ENCODE measurements at places on chromosomes 3 and 15.

DNA sequence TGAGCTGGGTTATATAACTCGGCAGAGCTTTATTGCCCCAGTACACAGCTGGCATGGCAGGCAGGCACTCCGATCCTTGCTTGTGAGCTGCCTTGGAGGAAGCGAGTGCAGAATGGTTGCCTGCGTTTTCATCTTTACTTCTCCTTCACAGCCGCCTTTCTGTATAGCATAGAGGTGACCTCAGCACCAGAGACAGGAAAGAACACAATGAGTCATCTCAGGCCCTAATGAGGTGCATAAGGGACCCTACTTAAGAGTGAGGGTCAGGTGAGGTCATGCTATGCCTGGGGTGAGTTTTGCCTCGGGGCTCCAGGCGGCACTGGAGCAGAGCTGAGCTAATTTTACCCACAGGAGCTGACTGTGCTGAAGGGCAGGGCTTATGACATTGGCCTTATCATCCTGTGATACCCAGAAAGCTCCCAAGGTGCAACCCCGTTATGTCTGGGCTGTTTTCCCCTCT lies 43.5 kb downstream of the LPP start:
- no peak for DNase-seq

GRCh38 chr3:176479248-176479647 lies 718.0 kb downstream of the TBL1XR1 start:
- no peak for DNase-seq

GRCh38 chr15:57873564-57874209 lies 167.2 kb downstream of the POLR2M start:
- no peak for DNase-seq

DNA sequence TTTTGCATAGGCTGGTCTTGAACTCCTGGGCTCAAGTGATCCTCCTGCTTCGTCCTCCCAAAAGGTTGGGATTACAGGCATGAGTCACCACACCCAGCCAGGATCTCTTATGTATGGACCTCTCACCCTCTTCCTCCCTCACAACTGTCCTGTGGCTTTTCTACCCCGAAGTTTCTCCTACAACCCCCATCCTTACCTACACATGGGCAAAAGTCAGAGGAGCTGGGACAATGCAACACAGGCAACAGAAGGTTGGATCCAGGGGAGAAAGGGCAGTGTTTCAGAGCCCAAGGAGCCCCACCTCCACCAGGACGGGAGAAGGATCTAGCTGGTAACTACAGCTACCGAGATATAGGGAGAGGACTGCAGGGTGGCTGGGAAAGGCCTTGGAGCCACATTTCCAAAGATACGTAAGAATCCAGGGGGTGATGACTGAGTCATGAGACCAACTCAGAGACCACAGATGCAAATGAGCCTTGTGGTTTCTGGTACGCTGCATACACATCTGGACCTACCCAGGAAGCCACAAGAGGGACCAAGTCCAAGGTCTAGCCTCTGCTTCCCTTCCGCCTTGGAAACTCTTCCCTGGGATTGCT lies 13.6 kb downstream of the IGDCC4 start:
- DNase-seq: no peak

DNA sequence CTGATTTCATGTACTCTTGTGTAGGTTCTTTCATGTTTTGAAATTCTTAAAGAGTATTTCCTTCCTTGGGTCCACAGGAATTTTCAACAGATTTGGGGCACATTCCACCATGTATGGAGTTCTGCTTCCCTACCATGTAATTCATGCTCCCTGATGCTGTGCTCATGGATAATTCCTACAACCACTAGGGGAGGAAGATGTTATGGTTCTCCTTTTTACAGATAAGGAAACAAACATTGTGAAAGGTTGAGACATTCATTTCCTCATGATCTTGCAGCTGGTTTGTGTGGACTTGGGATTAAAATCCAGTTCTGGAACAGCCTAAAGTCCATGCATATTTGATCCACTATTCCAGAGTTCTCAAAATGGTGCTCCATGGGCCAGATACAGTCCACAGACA lies 174.9 kb upstream of the FRMD4B start:
- no peak for DNase-seq

DNA sequence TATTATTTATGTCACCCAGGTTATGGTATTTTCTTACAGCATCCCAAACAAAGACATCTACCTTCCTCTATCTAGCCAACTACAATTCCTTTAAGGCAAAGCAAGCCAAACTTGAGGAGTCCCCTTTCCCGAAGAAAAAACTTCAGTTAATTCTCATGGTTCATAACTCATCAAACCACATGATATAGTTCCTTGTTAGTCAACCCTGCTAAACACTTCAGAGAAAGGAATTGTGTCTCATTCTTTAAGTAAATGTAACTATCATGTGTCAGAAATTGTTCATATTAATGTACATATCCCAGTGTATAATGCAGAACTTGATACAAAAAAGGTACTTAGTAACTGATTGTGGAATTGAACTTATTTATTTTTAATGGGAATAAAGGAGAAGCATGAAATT lies 44.4 kb downstream of the ST3GAL6 start:
- no peak for DNase-seq

- no peak for DNase-seq
These were observed 307.7 kb upstream of the SEMA6D start for GRCh38 chr15:47409600-47409999.

- DNase-seq: no peak
These were observed 129.0 kb downstream of the LRRK1 start for GRCh38 chr15:101048176-101048575.

DNA sequence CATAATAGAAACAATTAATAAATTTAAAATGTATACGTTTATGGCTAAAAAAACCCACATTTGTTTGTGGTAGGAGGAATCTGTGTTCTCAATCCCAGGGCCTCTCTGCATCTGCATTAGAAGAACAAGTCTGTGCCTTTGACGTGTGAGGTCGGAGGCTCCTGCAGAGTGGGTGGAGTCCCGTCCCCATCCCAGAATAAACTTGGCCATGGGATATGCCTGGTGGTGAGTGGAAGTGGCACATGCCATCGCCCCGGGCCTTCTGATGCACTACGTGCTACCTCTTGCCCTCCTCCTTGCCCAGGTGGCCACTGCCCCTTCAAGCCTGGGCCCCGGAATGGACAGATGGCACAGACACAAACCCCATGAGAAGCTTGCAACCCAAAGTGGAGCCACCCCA lies 131.1 kb upstream of the NSMCE3 start:
- no peak for DNase-seq

DNA sequence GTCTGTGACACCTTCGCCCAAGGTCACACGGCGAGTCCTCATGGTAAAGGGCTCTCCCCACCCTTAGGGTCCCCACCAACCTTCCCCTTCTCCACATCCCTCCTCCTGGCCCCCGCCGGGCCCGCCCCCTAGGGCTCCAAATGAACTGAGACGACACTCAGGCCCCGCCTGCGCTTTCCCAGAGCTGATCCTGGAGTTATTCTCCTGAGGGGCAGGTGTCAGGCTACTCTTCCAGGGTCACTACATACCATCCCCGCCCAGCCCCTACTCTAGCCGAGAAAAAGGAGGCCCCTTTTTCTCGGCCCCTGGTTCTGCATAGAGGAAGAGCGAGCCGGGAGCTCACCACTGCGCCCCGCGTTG lies 292 bp downstream of the USP4 start:
- DNase-seq: no peak

DNA sequence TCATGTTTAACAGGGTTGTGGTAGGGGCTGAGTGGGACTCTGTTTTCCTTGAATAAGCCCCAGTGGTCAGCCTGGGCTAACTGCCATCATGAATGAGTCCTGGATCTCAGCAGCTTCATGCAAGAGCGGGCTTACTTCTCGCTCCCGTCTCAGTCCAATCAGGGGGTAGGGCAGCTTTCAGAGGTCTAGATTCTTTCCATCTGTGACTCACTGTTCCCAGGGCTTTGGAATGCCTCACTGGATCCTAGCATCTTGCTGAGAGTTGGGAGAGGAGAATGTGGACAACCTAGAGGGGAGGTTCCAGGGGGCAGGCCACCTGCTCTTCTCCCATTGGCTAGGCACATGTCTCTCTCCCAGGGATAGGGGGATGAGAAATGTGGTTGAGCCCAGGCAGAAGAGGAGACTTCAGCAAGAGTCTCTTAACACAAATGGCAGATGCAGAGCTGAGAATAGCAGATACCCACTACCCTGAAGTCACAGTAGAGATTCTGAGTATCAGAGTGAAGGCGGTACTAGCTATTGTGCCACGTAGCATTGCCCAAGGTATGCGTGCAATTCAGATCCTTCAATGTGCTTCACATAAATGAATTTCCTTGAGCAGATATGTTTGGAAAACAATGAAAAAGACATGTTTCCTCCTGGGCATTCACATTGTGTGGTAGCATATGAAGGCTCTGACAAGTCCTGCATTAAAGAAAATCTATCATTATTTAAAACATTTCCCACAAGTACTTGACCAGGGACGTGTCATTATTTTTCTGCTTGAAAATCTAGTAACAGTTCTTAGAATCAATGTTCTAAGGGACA lies 257.7 kb upstream of the PROK2 start:
- no peak for DNase-seq

DNA sequence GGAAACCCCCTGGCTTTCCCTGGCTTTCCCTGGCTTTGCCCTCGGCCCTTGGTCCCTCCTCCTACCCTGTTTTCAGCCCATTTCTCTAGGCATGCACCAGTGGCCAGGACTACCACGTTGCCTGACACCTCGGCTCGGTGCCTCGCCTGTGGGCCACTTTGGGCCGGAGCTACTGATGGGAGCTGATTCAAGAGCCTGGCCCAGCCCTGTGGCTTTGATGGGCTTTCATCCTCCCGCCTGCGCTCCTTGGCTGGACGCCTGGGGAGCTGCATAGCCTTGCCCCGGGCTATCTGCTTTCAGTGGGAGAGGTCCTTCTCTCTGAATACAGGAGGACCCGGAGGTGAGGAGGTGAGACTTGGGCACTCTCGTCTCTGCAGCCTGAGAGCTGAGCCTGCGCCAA lies 192.7 kb upstream of the HES1 start:
- DNase-seq: no peak

- no peak for DNase-seq
These were observed 299 bp downstream of the TYRO3 start for GRCh38 chr15:41559239-41559782.

DNA sequence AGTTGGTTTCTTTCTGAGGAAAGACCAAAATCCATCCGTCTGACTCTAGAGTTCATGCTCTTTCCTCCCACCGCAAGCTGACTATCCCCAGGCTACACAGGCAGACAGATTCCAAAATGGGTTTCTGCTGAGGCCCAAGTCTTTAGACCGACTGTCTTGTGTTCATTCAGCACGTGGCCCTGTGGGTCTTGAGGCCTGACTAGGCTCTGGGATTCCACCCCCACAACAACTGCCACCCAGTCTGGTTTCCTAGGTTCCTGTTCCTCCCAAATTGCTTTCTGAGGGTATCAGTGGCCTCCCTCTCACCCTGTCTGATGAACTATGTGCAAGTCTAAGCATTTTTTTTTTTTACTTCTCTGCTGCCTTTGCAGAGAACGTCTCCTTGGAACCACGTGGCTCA lies 67.7 kb downstream of the CYP19A1 start:
- DNase-seq: no peak

DNA sequence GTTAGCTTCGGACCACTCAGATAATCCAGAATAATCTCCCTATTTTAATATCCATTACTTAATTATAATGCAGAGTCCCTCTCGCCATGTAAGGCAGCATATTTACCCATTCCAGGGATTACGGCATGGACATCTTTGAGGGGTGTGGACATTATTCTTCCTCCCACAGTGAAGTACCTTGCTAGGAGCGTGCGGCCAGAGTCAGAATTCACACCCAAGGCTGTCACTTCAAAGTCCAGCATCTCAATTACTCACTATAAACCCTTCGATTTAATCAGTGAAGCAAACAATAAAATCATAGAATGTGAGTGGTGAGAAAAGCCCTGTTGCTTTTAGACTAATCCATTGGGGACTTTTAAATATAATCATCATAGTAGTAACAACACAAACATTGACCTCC lies 11.6 kb downstream of the SEMA6D start:
- DNase-seq: no peak

DNA sequence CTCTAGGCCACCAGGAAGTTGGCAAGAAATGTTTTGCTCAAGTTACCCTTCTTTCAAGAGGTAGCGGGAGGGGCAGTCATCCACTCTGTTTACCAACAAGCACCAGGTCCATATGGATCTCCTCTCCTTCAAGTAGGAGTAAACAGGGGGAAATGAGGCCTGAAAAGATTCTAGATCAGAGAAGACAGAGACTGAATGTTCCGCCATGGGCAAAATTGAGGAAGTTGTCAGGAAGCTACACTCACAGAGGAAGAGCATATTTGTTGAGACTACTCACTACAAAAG lies 81.6 kb downstream of the KLF15 start:
- no peak for DNase-seq

DNA sequence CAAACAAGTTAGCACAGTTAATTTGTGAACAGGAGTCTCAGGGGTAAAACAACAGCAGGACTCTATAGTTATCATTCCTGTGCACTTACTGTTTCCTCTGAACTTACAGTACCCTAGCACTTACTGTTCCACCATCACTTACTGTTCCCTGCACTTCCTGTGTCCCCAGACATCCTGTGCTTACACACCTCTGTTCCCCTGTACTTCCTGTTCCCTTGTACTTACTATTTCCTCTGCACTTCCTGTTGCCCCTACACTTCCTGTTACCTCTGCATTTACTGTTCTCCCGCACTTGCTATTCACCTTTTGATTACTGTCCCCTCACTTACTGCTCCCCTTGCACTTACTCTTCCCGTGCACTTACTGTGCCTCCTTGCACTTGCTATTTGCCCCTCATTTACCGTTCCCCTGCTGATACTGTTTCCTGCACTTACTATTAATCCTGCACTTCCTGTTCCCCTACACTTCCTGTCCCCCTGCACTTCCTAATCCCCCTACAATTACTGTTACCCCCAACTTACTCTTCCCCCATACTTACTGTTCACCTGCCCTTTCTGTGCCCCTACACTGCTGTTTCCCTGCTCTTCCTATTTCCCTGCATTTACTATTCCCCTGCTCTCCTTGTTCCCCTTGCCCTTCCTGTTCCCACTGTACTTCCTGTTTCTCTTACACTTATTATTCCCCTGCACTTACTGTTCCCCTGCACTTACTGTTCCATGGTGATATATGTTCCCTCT lies 30.3 kb downstream of the TPRA1 start:
- DNase-seq: no peak

- no peak for DNase-seq
These were observed 160.9 kb upstream of the SGO1 start for GRCh38 chr3:20346916-20347315.

DNA sequence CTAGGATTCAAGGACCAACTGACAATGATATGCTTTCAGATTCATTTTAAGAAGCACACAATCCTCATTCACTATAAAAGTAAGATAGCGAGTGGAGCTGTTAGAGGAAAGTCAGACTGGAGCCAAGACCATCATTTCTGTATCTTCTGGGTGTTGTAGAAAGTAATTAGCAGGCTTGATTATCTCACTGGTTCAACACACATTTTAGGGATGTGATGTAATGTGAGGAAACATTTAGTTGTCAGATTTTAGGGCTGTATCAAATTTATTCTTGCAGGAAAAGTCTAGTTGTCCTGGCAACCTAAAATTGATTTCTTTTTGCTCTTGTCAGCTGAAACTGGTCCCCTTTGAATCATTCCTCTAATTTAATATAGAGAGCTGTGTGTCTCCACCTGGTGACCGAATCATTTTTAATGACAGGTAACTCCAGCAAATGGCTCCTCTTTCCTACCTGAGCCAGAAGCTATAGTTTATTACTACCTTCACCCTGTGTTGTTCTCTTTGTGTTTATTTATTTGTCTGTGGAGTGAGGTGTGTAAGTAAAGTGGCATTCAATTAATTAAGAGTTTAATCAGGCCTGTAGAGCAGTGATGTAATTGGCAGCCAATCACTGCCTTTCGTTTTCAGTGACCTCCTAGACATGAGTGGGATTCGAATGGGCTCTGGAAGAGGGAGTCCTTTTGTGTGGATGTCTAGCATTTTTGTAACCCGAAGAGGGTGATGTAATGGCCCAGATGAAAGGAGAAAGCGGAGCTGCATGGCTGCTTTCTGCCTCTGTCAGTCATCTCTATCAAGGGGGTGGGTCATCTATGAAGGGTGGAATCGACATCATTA lies 125.8 kb downstream of the LPP start:
- DNase-seq: no peak
